HFF-Myc (cell line): ENCODE measurements at places on chromosomes 7 and 10.

DNA sequence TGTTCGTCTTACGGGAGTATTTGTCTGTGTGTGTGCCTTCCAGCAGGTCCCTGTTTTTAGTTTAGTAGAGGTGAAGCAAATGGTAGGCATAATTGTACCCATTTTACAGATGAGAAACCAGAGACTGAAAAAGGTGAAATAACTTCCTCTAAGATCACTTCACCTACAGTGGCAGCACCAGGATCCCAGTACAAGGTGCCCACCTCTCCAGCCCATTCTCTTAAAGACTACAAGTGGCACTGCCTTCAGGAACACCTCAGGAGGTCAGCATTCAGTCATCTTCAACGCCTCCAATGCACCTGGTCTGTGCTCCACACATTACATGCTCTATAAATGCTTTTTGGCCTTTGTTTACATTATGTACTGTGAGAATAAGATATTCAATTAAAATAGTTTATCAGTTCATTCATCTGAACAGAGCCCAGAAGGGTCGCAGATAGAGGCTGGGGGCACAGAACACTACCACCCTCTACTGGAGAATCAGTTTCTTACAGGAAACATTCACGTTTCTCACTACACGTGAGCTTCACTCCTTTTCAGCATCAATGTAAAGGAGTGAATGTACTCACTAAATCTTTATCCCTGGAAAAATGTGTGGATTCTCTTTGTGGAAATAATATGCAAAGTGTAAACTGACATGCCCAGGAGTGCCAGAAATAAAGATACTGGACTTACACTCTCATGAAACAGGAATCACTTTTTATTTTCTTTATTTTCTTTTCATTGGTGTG is 45.5 kb upstream of the ABLIM1 start:
- no peak for DNase-seq

GRCh38 chr10:35911954-35912353 is 269.9 kb upstream of the FZD8 start:
- no peak for DNase-seq

DNA sequence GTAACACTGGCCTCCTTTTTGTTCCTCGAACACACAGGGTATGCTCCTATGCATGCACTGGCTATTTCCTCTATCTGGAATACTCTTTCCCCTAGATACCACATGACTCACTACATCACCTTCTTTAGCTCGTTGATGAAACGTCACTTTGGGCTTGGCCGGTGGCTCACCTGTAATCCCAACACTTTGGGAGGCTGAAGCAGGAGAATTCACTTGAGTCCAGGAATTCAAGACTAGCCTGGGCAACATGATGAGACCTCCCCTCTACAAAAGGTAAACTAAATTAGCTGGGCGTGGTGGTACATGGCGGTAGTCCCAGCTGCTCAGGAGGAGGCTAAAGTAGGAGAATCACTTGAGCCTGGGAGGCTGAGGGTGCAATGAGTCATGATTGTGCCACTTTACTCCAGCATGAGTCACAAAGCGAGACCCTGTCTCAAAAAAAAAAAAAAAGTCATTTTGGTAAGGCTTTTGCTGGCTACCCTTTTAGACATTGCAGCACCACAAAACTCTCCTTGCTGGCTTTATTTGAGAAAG is 14.5 kb downstream of the ANKIB1 start:
- DNase-seq: no peak

DNA sequence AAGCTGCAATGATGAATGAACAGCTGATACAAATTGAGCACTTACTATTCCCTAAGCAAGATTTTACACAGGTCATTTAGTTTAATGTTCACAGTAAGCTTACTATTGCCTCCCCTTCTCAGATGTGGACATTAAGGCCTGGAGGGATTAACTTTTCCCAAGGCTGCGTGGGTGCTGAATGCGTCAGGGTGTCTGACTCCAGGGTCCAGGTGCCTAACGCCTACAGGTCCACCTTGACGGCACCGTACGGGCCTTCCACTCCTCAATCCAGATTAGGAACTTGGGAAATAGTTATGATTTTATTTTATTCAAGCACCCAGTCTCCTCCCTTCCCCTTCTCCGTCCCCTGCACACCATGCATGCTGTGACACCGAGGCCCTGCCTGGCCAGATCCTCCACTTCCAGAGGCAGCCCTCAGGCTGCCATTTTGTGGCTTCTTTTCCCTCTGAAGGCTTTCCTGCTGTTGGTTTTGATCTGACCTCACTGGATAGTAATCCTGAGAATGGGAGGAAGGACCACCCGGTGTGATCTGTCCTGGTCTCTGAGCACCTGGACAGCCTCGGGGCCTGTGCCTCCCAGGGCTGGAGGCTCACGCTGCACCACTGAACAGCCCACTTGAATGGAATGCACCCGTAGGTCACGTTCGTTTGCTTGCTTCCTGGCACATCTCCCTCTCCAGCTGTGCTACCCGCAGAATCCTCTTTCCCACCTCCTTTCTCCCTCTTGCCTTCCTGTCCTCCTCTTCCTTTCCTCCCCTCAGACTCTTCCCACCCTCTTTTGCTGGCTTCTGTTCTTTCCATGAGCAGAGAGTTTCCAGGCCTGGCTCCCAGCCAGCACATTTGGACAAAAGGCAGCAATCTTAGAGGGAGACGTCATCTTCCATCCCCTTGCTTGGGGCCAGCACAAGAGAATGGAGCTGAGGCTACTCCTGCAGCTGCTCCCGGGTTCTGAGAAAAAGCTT is 14.4 kb downstream of the DENND2A start:
- DNase-seq: peak; percentile 98

- DNase-seq: no peak
These were observed 35.7 kb downstream of the CCAR1 start for GRCh38 chr10:68756766-68757165.

DNA sequence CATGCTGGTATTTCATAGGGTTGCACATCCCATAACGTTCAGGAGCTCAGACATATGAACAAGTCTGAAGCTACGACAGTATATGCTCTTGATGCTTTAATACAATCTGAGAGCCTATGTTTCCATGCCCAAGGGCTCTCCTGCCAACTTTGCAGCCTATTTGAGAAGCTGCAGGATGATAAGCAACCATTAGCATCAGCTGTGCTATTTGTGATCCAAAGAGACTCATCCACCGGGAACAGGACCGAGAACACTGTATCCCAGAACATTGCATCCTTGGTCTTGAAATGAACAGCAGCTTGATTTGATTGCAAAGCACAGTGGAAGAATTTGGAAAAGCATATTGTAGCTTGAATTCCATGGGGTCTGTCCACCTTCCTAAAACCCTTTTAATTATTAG is 156.2 kb upstream of the PTER start:
- DNase-seq: no peak

DNA sequence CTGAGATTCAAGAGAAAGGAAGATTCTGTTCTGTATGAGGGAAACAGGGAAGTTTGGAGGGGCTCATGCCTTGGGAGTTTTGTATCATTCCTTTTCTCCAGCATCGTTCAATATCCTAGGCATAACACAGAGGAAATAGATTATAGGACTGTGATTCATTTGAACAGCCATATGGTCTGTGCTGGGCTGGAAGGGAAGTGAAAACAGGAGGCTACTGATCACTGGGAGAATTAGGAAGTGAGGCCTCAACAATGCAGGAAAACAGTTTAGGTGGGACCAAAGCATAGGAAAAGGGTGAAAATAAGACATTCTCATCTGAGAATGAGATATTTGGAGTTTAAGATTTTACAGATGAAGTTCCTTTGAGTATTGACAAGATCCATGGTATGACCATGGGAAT is 70.7 kb upstream of the MKX start:
- no peak for DNase-seq

GRCh38 chr7:148719753-148720152 is 21.1 kb downstream of the CUL1 start:
- no peak for DNase-seq

DNA sequence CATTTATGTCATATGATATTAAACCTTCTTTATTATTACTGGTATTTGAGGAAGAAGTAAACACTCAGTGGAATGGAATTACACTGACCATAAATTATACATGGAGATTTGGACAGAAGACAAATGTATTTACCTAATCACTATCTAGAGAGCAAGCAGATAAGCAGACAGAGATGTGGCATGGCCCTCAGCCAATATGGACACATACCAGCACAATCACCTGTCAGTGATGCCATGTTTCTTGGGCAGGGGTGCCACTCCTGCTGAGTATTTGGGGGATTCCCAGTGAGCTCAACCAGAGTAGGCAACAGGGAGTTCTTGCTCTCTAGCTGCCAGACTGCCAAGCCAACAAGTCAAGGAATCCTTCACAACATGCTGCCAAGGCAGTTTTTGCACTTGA is 866.3 kb upstream of the LRRN3 start:
- no peak for DNase-seq

- no peak for DNase-seq
These were observed 142.4 kb upstream of the BMPER start for GRCh38 chr7:33762911-33763306.

DNA sequence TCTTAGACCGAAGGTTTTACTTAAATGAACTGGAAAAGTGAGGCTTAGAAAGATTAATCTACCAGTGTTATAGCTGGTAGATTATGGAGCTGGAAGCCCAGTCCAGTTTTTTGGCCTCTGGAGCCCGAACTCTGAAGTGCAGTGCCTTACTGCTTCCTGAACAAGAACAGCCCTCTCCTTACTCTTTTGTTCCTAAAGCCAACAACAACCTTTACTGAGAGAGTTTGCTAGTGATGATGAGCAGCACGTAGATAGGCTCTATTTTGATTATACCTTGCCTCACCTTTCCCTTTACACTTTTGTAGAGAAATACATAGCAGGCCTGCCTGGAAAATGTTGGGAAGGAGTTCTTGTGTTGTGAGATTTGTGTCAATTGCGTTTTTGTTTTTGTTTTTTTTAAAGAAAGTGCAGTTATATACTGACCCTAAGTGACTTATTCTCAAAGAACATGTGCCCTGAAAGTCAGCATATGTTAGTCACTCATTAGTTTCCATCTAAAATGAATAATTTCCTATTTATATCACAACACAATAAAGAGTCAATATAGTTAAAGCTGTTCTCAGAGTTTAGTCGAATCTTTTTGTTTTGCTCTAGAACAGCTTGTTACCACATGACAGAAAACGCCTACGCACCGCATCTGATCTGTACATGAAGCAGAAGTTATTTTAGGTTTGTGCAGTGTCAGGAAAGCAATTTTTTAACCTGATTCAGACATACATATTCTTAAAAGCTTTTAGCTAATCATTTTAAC is 33.0 kb downstream of the PLEKHA1 start:
- peak; percentile 38 for DNase-seq

DNA sequence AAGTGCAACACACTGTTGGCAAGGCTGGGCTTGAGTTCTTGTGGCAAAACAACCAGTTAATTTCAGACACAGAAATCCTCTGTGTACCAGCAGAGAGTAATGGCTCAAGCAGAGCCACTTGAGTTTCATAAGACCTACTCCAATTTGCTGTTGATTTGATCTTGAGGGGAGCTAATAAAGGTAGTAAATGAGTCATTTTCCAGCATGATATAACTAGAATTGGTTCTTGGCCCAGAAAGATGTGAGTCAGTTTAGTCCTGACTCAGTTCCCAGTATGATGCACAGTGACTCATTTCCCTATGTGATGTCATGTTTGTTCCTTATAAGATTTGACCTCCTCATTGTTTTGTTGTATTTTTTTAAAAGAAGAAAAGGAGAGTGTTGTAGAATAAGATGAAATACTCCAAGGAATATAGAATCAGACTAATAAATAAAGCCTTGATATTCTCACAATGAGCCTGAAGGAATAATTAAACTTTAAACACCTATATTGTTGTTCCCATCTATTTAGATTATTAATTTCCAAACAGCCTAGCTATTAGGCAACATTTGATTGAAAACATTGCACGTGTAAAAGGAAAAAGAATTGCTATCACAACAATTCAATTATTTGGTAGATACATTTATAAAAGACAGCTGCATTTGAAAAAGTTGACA is 186.2 kb downstream of the REEP3 start:
- DNase-seq: peak; percentile 98

- DNase-seq: no peak
These were observed 64.4 kb upstream of the MYO3A start for GRCh38 chr10:25869609-25870008.

- no peak for DNase-seq
These were observed 37.2 kb downstream of the IKZF1 start for GRCh38 chr7:50341724-50342123.
